ENCODE measurements at places on chromosomes 7 and 10.

- DNase-seq, result no peak
Observed at GRCh38 chr10:75253281-75254220, 17.8 kb upstream of the COMTD1 start.

GRCh38 chr7:14228341-14228740, 238.9 kb upstream of the ETV1 start:
- DNase-seq, result no peak

- no peak for DNase-seq
Observed at GRCh38 chr7:4343272-4344247, 338.5 kb upstream of the FOXK1 start.

DNA sequence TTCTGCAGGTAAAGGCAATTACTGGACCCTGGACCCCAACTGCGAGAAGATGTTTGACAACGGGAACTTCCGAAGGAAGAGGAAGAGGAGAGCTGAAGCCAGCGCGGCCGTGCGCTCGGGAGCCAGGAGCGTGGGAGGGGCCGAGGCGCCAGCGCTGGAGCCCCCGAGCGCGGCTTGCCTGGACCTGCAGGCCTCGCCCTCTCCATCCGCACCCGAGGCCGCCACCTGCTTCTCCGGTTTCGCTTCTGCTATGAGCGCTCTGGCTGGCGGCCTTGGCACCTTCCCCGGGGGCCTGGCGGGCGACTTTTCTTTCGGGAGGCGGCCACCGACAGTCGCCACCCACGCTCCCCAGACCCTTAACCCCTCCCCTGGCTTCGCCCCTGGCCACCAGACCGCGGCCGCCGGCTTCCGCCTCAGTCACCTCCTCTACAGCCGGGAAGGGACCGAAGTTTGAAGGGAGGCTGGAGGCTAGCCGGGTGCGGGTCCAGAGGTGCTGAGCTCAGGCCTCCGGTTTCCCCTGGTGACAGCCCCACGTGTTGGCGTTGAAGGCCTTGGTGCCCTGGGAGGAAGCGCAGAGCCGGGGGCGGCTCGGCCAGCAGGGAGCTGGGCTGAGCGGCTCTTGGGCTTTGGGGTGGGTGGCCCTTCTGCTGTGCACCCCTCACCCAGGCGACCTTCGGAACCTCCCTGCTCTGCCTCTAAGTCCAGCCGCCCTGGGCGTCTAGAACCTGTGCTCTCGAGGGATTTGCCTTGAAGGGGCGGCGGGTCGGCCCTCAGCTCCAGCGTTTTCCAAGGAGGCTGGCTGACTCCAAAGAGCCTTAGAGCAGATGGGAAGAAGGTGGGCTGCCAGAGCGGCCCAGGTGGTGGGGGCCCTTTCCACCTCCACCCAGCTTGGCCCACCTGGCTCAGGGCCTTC, 1.8 kb downstream of the FOXI2 start:
- no peak for DNase-seq

DNA sequence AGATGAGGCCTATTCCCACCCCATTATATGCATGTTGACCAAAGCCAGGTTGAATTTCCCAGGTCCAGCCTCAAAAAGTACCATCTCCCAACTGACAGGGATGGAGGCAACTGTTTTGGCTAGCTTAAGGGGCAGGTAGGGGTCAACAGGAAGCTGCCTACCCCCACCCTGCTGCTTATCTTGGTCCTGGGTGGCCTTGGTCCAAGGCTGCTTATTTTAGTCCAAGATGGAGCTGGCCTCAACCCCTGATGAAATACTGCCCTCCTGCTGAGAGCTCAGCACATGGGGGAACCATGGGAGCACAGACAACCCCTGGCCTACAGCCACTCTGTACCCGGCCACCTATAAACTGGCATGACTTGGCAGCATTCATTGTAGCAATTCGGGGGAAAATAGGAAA, 23.1 kb downstream of the MYO1G start:
- no peak for DNase-seq

DNA sequence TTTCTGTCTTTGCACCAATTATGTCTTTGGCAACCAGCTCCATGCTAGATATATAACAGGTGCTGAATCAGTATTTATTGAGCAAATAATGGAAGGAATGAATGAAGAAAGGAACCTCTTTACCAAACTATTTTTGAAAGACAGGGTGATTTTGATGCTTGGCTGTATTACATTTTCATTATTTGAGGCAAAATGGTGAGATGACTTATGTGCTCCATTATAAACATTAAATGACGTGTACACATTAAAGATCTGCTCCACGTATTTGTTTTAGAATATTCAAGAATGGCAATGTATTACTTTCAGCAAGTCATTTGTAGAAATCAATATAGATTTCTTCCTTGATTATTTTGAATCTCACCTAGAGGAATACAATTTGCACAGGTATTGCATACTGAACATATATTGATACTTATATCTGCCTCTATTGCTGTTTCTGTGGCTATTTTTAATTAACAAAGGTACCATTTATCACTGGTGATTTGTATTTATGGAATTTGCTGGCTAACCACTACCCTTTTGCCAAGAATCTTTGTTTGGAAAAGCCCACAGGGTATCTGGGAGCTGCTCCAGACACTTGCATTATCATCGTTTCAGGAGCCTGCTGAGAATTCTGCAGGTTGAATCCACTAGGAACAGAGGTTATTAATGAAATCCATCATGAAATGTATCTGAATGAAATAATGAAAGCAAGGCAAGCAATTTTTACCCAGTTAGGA, 92.2 kb downstream of the SEMA3C start:
- no peak for DNase-seq

- DNase-seq, result no peak
Observed at GRCh38 chr10:77899080-77899477, 27.5 kb downstream of the DLG5 start.

GRCh38 chr7:1054861-1055450, 10.6 kb downstream of the GPR146 start:
- peak; percentile 74 for DNase-seq

GRCh38 chr10:133144771-133145170, 15.2 kb upstream of the KNDC1 start:
- no peak for DNase-seq

DNA sequence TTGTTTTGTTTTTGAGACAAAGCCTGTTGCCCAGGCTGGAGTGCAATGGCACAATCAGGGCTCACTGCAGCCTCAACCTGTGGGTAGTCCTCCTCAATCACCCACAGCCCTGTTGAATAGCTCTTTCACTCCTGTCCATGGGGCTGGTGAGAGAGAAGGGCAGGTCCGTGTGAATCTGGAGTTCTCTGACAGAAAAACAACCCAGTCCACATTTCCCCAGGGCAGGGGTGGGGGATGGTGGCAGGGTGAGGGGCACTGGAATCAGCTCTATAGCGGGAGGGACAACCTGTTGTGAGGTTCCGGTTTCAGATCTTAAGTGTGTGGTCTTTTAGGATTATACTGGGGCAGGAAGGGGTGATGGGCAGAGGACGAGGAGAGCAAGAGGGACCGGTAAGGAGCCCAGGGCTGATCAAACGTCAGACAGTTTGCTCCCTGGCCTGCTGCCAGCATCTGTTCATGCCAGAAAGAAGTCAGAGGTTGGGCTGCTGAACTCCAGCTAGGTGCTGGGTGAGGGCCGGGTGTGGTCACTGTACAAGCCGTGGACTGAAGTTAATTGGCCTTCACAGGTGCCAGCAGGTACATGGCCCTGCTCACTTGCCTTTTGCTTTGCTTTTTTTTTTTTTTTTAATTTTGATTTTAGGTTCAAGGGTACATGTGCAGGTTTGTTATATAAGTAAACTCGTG, 33.2 kb upstream of the MKRN1 start:
- no peak for DNase-seq

GRCh38 chr7:81167934-81168333, 249.1 kb upstream of the SEMA3C start:
- no peak for DNase-seq

DNA sequence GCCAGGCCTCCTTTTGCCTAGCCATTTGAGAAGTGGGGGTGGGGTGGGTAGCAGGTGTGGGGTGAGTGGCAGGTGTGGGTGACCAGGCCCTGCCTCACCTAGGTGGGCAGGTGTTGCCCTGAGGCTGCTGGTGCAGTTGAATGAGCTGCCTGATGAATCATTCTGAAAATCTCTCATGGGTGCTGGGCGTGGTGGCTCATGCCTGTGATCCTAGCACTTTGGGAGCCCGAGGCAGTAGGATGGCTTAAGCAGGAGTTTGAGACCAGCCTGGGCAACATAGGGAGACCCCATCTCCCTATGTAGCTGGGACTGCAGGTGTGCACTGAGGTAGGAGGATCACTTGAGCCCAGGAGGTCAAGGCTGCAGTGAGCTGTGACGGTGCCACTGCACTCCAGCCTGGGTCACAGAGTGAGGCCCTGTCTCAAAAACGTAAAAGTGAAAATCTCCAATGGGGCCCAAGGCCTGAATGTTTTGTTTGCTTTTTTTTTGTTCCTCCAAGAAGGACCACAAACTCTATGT, 17.7 kb downstream of the TSPAN14 start:
- no peak for DNase-seq

- DNase-seq, result no peak
Observed at GRCh38 chr7:234708-235553, 42.6 kb downstream of the FAM20C start.

Data from SK-N-MC (cell line).